ENCODE measurements at places on chromosomes 11 and 22.

- no peak for DNase-seq
Observed at GRCh38 chr11:63908631-63909401, 8.1 kb downstream of the RCOR2 start.

GRCh38 chr11:44096360-44097185, 1.1 kb downstream of the EXT2 start:
- DNase-seq: peak; percentile 27

GRCh38 chr11:10622957-10623791, 54.7 kb upstream of the LYVE1 start:
- no peak for DNase-seq

- no peak for DNase-seq
Observed at GRCh38 chr11:100857236-100858005, 170.3 kb downstream of the ARHGAP42 start.

GRCh38 chr11:76781807-76782530, 1.2 kb upstream of the TSKU start:
- no peak for DNase-seq

- DNase-seq: no peak
Observed at GRCh38 chr11:64229744-64230170, 591 bp upstream of the DNAJC4 start.

DNA sequence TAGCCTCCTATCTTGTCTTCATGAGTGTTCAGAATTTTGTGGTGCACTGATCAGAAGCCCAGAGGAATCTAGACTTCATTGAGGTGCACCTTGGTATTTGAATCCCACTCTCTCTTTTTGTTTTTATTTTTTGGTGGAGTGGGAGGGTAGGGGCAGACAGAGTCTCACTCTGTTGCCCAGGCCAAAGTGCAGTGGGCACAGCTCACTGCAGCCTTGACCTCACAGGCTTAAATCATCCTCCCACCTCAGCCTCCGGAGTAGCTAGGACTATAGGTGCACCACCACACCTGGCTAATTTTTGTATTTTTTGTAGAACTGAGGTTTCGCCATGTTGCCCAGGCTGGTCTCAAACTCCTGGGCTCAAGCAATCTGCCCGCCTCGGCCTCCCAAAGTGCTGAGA, 10.9 kb upstream of the ALG8 start:
- DNase-seq: no peak

DNA sequence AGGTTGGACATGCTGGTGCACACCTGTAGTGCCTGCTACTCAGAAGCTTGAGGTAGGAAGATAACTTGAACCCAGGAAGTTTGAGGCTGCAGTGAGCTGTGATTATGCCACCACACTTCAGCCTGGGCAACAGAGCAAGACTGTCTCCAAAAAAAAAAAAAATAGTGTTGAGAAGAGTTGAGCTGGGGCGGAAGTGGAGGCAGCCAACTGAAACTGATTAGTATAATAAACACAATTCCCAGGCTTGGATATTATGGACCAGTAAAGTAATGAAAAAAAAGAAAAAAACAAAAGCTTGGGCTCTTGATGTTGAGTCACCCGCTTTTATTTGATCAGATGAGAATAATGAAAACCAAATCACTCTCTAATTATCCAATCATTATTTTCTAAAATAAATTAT, 21.0 kb downstream of the LDLRAD3 start:
- DNase-seq: no peak

DNA sequence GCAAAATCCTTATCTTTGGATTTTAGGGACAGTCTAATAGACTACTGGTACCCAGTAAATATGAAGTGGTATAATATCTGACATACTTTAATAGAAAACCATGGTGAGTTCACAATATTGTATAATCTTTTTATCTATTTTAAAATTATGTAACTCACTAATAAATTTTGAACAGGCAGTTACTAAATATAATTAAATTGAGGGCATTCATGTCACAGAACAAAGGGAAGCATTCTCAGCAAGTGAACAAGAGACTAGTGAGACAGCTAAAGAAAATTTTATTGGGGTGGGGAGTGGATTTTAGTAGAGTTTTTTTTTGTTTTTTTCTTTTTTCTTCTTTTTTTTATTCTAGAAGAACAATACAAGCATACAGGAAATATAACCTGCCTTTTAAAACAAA, 55.0 kb downstream of the DNAJC24 start:
- no peak for DNase-seq

GRCh38 chr22:30036656-30037055, 43.6 kb upstream of the HORMAD2 start:
- DNase-seq: no peak

DNA sequence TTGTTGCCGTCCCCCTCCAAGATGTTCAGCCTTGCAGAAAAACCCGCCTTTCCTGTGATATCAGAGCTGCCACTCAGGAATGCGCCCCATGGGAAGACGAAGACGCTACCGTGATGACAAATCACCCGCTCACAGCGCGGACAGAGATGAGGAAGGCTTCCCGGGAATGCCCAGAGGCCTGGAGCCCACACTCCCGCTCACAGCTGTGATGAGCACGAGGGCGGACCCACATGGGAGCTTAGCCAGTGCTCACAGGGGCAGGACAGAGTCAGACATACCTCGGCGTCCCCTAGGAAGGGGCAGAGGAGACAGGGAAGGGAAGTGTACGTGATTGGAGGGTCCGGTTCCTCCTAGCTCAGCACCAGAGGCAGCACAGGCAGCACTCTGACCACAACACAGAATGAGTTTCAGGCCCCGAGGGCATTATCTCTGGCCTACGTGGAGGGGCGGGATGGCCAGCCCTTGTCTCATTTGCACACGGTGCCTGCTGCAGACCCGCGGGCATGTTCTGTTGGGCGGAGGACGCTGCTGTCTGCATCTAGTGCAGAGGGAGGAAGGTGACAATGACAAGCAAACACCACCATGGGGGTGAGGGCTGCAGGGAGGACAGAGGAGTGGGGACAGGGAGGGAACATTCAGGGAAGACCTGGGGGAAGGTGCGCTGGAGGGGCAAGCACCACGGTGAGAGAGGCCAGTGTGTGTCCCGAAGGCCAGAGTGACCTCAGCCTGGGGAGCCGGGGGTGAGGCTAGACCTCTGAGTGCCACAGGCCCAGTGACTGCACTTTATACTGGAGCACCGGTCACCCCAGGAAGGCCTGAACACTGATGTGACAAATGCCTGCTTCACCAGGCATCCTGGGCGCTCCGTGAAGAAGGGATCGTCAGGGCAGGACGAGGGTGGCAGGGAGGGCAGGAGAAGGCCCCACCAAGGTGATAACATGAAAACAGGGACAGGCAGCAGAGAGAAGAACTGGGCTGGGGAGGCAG, 79.6 kb downstream of the CELSR1 start:
- DNase-seq: peak; percentile 79

GRCh38 chr11:127390465-127390864, 389.9 kb upstream of the KIRREL3 start:
- DNase-seq: no peak

- no peak for DNase-seq
Observed at GRCh38 chr22:48331691-48332220, 1495.9 kb downstream of the BRD1 start.

GRCh38 chr11:83158357-83158786, 1.4 kb downstream of the PCF11 start:
- no peak for DNase-seq

- peak; percentile 97 for DNase-seq
Observed at GRCh38 chr11:10304495-10305261, at the start of gene ADM. Gene ADM (plus strand): TSS chr11:10305073. CDS start chr11:10305701, 628 bp downstream.

DNA sequence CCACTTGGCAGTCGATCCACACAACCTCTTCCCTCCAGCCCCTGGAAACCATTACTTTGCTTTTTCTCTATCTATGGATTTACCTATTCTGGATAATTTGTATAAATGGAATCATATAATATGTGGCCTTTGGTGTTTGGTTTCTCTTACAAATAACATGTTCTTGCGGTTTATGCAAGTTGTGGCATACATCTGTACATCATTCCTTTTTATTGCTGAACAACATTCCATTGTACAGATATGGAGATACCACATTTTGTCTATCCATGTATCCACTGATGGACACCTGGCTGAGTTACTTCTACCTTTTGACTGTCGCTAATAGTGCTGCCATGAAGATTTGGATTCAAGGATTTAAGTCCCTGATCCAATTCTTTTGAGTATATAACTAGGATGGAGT, 25.1 kb downstream of the SMCO4 start:
- no peak for DNase-seq

DNA sequence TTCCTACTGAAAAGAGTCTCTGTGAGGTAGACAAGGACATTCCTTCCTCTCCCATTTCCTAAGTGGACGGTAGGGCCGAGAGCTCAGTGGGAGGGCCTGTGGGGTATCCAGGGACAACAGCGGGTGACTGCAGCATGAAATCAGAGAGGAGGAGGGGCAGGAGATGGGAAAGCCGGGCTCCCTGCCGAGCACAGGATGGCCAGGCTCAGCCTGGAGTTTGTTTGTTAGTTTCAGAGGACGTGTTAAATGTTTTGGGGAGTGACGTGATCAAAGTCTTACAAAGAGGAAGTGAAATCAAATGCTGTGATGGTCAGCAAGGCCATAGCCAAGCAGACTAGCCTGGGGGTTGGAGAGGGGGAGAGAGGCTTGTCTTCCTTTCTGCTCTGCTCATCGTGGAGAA, 152.7 kb downstream of the ADAMTS15 start:
- peak; percentile 85 for DNase-seq

DNA sequence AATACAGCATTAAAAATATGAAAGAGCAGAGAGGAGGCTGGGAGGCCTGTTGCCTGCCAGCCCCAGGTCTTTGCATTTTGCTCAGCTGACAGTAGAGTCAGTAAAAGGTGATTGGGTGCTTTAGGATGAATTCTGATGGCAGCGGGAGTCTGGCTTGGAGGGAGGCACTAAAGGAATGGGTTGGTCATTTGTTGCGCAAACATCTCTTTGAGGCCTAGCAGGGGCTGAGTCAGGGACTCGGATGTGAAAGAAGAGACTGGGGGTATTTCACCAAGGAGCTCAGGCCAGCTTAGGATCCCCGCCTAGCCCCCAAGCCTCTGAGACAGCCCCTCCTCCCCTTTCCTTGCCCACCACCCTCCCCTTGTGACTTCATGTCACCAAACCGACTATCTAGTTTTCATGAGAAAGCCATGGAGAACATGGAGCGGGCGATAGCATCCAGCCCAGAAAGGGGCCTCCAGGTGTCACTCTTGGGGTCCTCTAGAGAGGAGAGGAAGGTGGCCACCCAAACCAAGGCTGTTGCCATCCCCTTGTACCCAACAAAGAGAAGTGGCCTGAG, 9.7 kb downstream of the DGKZ start:
- peak; percentile 68 for DNase-seq

DNA sequence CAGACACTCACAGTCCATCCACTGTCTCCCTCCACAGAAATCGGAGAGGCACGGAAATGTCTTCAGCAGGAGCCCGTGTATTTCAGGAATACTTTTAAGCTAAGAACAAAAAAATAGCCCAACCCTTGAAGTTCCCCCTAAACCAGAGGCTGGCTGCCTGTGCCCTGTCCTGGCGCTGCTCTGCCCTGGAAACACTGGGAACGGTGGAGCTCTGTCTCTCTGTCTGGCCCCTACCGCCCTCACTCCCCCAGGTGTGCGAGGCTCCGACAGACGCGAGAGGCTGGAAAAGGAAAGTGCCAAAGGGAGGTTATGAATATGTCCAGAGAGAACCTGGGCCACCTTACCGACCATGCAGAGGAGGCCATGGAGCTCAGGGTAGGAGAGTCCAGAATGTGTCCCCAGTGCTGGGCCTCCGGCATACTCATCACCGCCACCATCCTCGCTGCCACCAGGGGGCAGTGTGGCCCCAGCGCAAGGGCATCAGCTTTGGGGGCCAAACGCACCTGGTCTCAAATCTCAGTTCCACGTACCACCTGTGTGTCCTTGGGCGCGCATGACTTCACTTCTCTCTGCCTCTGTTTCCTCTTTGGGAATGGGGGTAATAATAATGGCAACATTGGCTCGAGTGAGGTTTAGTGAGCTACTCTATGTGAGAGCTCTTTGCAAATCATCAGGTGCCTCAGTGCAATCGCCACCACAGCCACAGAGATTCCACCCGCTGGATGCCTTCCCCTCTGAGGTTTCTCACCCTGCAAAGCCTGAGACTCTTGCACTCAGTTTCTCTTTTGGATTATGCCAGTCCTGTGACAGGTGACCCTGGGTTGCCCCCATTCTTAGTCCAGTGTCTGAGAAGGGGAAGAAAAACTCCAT, 10.4 kb upstream of the SLCO2B1 start:
- DNase-seq: peak; percentile 22

GRCh38 chr11:101321222-101321621, 191.6 kb upstream of the PGR start:
- no peak for DNase-seq

GRCh38 chr11:32438866-32439489, 3.6 kb upstream of the WT1 start:
- DNase-seq: no peak

DNA sequence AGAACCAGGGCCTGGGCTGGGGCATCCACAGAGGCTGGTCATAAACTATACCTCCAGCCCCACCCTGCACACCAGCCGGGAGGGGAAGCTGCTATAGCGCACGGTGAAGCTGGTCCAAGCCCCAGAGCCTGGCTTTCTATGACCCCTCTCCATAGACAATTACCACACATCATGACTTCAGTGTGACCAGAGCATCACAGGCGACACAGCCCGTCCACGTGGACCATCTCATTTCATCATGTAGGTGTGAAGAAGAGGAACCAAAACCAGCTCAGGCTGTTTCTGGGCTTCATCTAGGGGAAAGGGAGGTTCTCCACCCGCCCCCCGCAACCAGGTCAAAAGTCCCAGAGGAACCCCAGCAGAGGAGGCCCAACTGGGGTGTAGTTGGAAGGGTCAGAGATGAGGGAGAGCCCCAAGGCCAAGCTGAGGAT, 3.0 kb downstream of the CXCR5 start:
- no peak for DNase-seq

DNA sequence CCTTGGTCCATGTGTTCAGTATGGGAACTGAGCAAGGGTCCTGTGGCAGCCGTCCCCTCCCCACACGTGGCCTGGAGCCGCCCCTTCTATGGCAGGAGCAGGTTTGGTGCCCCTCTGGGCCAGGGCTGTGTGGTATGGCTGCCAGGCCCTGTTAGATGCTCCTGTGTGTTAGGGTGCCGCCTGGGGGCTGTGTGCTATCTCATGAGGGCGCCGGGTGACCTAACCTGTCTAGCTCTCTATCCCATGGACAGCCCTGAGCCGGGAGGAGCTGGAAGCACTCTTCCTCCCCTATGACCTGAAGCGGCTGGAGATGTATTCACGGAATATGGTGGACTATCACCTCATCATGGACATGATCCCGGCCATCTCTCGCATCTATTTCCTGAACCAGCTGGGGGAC, 34.7 kb downstream of the NAT10 start:
- no peak for DNase-seq

DNA sequence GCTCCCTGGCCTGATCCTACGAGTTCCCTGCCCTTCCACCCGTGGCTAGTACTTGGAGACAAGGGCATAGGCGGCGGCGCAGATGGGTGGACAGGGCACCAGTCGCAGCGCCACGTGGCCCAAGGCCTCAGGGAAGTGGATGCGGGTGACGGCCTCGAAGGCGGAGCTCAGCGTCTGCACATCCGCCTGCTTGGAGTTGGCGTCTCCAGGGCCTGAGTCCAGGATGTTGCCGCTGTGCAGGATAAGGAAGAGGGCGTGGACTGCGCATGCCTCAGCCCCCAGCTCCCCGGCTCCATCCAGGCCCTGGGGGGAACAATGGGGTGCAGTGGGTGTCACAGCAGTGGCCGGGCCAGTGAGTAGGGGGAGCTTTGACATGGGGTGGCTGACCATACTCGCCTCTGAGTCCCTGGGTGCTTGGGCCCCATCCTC, 6.6 kb downstream of the PITPNM1 start:
- DNase-seq: no peak
